ENCODE measurements at places on chromosomes 3 and 15. TPM values are rescaled to one million over a fixed set of nuclear protein-coding genes. Genes with fewer than 3 reads are reported as not detected.

DNA sequence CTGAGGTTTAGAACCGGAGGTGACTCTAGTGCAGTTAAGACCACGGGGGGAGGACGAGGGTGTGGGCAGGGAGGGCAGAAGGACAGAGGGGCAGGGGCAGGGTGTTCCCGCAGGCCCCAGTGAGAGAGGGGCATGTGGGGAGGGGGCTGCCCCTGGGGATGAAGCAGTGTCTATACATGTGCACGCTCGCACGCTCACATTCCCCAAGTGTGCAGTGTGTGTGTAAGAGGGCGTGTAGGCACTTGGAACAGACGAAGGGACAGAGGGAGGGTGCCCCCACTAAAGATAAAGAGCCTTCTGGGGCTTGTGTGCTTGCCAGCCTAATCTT, 69.5 kb upstream of the MEF2A start:
- no peaks in the 10 kb centered on the region for H3K4me1 ChIP-seq
- H3K4me3 ChIP-seq: no peak overlapping the region
- peak overlapping the region; percentile 89 for H3K27ac ChIP-seq

MNS1 gene
- 0.27 TPM for total RNA-seq

- DNase-seq: no peak
- H3K27me3 ChIP-seq: no peaks in the 10 kb centered on the region
- peaks cover 7% of the 10 kb centered on the region for H3K4me1 ChIP-seq
- no peak overlapping the region for H3K27ac ChIP-seq
- H3K36me3 ChIP-seq: no peaks in the 10 kb centered on the region
Measured at GRCh38 chr3:18228060-18228459, 197.1 kb downstream of the SATB1 start.

ANP32A gene
- total RNA-seq: 346 TPM

- H3K36me3 ChIP-seq: no peaks in the 10 kb centered on the region
- no peak overlapping the region for H3K27ac ChIP-seq
- H3K4me3 ChIP-seq: no peak overlapping the region
- H3K4me1 ChIP-seq: no peaks in the 10 kb centered on the region
Measured at GRCh38 chr15:68717951-68718350, 102.7 kb downstream of the ANP32A start.

DNA sequence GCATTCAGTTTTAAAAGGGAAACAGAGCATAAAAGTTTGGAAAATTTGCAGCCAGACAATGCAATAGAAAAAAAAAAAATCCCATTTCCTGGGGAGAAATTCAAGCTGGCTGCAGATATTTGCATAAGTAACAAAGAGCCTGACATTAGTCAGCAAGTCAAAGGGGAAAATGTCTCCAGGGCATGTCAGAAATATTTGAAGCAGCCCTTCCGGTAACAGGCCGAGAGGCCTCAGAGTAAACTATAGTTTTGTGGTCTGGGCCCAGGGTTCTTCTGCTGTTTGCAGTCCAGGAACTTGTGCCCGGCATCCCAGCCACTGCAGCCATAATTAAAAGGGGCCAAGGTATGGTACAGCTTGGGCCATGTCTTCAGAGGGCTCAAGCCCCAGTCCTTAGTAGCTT, 411.6 kb upstream of the BCHE start:
- no peak overlapping the region for H3K4me3 ChIP-seq
- H3K27me3 ChIP-seq: no peaks in the 10 kb centered on the region
- no peaks in the 10 kb centered on the region for H3K36me3 ChIP-seq
- H3K4me1 ChIP-seq: no peaks in the 10 kb centered on the region

GRCh38 chr3:270688-271087, 74.1 kb downstream of the CHL1 start:
- no peak overlapping the region for H3K4me3 ChIP-seq
- H3K4me1 ChIP-seq: no peaks in the 10 kb centered on the region
- H3K27me3 ChIP-seq: no peaks in the 10 kb centered on the region
- no peaks in the 10 kb centered on the region for H3K36me3 ChIP-seq
- DNase-seq: no peak

GRCh38 chr15:68311859-68312557, 34.5 kb downstream of the FEM1B start:
- no peak overlapping the region for H3K27ac ChIP-seq
- H3K4me1 ChIP-seq: peaks cover 3% of the 10 kb centered on the region
- H3K36me3 ChIP-seq: no peaks in the 10 kb centered on the region
- H3K4me3 ChIP-seq: no peak overlapping the region

GRCh38 chr3:45690336-45691035, 1.3 kb downstream of the SACM1L start:
- DNase-seq: no peak
- H3K27ac ChIP-seq: no peak overlapping the region
- H3K27me3 ChIP-seq: no peaks in the 10 kb centered on the region
- peak overlapping the region; percentile 100 for H3K4me3 ChIP-seq

ATP13A3 gene
- total RNA-seq: 85.9 TPM

MFSD1 gene
- 12.4 TPM for total RNA-seq

DNA sequence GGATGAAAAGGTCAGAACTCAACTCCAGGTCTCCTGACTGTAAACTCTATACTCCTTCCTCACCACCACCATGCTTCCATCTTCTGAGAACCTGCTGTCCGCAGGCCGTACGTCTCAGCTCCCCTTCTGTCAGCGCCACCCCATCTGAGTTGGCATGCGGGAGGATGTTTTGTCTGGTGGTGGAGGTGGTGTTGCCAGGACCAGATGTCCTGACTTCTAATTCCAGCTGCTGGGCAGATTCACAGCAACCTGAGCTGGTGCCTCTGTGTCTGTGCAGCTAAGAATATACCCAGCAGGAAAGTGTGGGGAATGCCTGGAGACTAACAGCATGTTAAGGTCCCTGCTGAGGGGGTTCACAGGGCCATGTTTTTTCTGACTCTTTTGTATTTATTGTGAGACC, 23.2 kb downstream of the PLA1A start:
- H3K4me3 ChIP-seq: no peak overlapping the region
- no peaks in the 10 kb centered on the region for H3K36me3 ChIP-seq
- no peak overlapping the region for H3K27ac ChIP-seq
- DNase-seq: no peak
- H3K27me3 ChIP-seq: no peaks in the 10 kb centered on the region
- H3K4me1 ChIP-seq: peaks cover 3% of the 10 kb centered on the region

GRCh38 chr15:92869263-92869940, 30.7 kb upstream of the CHD2 start:
- H3K27me3 ChIP-seq: no peaks in the 10 kb centered on the region
- H3K36me3 ChIP-seq: no peaks in the 10 kb centered on the region
- H3K27ac ChIP-seq: no peak overlapping the region

DNA sequence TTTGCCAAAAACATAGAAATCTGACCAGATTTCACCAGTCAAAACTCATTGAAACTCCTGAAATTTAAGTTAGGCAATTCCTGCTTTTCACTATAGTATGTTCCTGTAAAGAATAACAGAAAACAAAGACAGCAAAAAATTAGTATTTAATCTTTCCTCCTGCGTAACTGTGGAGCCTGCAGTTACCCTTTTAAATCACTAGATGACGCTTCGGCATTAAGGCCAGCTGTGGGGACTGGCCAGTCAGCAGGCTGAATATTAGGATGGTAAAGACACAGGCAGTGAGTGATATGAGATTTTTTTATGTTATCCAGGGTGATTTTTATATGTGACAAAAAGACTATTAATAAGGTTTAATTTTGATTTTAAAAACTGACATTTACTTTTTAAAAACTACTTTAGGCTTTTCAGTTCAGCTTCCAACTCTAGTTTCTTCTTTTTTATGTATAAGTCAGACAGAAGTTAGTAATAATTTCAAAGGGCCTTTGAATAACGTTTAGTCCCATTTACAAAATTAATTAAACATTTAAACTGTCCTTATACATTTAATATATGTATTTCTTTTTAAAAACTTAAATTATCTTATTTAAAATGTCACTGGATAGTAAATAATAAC, 165.1 kb downstream of the PPM1L start:
- H3K4me3 ChIP-seq: no peak overlapping the region
- no peak overlapping the region for H3K27ac ChIP-seq
- no peaks in the 10 kb centered on the region for H3K27me3 ChIP-seq
- peak; percentile 60 for DNase-seq
- H3K36me3 ChIP-seq: no peaks in the 10 kb centered on the region
- H3K4me1 ChIP-seq: peaks cover 2% of the 10 kb centered on the region

GRCh38 chr15:44144992-44145391, 50.1 kb downstream of the FRMD5 start:
- H3K27me3 ChIP-seq: no peaks in the 10 kb centered on the region
- H3K27ac ChIP-seq: no peak overlapping the region
- H3K36me3 ChIP-seq: no peaks in the 10 kb centered on the region
- DNase-seq: no peak

DNA sequence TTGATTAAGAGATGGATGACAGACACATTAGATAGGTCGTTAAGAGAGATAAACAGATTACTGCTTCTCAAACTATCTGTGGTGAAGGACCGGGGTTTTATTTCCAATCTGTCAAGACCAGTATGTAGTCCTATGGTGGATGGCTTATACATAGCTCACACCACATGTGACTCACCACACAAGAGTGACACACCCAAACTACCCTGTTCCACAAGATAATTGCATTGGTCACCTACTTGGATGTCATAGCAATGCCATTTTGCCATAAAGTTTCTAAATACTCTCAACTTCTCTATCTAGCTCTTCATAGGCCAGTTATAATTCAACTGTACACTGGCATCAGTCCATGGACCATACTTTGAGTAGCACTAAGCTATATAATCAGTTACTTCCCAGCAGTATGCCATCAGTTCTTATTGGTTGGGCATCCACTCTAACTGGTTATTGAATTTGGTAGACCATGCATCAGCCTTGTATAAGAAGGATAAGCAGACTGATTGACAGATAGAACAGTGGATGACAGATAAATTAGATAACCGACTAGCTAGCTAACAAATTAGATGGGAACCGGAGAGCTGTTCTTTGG, 11.6 kb downstream of the WWTR1 start:
- H3K27ac ChIP-seq: no peak overlapping the region
- H3K4me3 ChIP-seq: no peak overlapping the region
- H3K27me3 ChIP-seq: no peaks in the 10 kb centered on the region
- peaks cover 32% of the 10 kb centered on the region for H3K36me3 ChIP-seq
- H3K4me1 ChIP-seq: peaks cover 5% of the 10 kb centered on the region
- DNase-seq: no peak

CPEB1 gene
- total RNA-seq: 1.4 TPM

DNA sequence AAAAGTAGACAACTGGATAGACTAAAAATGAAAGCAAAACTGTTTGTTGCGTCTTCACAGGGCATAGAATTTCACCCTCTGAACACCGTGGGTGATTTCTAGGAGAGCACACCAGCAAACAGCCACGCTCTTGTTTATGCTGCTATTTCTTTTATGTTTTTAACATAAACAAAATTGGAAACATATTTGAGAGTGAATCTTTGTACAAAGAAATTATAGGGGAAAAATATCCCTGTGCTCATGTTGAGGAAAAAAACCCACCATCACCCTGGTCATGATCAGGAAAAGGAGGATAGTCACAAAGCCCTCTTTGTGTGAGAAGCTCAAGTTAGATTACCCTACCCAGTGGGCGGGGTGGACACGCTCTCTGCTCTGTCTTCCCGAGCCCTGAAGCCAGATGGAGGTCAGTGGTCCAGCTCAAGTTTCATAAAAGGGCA, 313.3 kb downstream of the SATB1 start:
- no peaks in the 10 kb centered on the region for H3K27me3 ChIP-seq
- peaks cover 3% of the 10 kb centered on the region for H3K4me1 ChIP-seq
- peak overlapping the region; percentile 66 for H3K27ac ChIP-seq
- no peaks in the 10 kb centered on the region for H3K36me3 ChIP-seq
- no peak overlapping the region for H3K4me3 ChIP-seq

GRCh38 chr3:129440618-129441190, 680 bp downstream of the IFT122 start:
- peak overlapping the region; percentile 89 for H3K27ac ChIP-seq
- H3K4me3 ChIP-seq: peak overlapping the region; percentile 90
- H3K4me1 ChIP-seq: peaks cover 30% of the 10 kb centered on the region
- H3K27me3 ChIP-seq: no peaks in the 10 kb centered on the region
- no peak for DNase-seq
- peaks cover 24% of the 10 kb centered on the region for H3K36me3 ChIP-seq

DNA sequence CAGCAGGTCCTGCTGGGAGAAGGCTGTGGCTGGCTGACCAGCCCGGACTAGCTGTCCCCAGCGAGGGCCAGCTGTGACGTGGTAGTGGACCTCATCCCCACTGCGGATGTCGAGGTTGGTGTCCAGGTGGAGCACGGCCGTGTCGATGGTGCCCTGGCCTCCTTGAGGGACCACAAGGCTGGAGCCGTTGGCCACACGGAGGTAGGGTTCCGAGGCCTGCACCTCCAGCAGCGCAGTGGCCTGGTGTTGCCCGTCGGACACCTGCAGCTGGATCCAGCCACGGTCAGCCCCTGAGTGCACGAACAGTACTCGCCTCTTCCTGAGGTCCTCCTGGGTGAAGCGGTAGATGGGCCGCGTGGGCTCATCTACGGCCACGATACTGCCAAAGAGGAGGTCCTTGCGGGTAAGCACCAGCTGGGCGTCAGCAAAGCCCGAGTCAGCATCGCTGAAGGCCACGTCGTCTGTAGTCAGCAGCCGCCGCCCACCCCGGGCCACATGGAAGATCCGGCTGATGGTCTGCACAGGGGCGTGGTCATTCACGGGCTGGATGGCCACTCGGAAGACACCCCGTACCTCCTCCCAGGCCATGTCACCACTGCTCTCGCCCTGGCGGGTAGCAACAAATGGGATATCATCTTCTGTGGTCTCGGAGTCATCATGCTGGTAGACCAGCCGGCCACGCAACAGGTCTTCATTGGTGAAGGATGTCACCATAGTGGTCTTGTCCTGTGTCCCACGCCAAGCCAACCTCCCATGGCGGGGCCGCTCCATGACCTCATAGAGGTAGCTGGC, 25.0 kb downstream of the CSPG4 start:
- no peaks in the 10 kb centered on the region for H3K36me3 ChIP-seq
- H3K27me3 ChIP-seq: no peaks in the 10 kb centered on the region
- H3K4me1 ChIP-seq: no peaks in the 10 kb centered on the region
- DNase-seq: no peak

GRCh38 chr3:3907023-3907422, 107.8 kb downstream of the LRRN1 start:
- no peak for DNase-seq
- H3K4me3 ChIP-seq: no peak overlapping the region
- no peaks in the 10 kb centered on the region for H3K27me3 ChIP-seq
- no peak overlapping the region for H3K27ac ChIP-seq

DNA sequence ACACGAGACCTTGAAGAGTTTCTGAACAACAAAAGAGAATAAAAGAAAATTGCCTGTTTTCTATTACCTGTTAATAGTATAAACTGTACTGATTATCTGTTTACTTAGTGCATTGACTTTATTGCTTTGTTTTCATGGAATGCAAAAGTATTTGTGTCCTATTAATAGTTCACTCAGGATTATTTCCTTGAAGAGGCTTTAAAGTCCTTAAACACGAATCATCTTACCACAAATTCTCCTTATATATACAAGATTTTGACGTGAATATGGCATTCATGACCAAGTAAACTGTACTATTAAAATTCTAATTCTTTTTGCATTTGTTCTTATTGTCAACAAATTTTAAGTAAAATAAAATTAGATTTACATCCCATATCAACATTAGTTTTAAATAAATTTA, 513.0 kb downstream of the NTRK3 start:
- no peaks in the 10 kb centered on the region for H3K27me3 ChIP-seq
- H3K4me3 ChIP-seq: no peak overlapping the region
- no peak for DNase-seq
- H3K4me1 ChIP-seq: no peaks in the 10 kb centered on the region
- no peak overlapping the region for H3K27ac ChIP-seq

GRCh38 chr3:172685331-172686214, 25.3 kb downstream of the NCEH1 start:
- H3K4me3 ChIP-seq: no peak overlapping the region
- no peaks in the 10 kb centered on the region for H3K27me3 ChIP-seq
- DNase-seq: no peak
- no peaks in the 10 kb centered on the region for H3K36me3 ChIP-seq
- H3K4me1 ChIP-seq: no peaks in the 10 kb centered on the region

DPH6 gene
- total RNA-seq: 36.8 TPM

GRCh38 chr15:58221591-58222241, 83.5 kb downstream of the AQP9 start:
- no peaks in the 10 kb centered on the region for H3K4me1 ChIP-seq
- no peak overlapping the region for H3K4me3 ChIP-seq
- DNase-seq: peak; percentile 76
- no peaks in the 10 kb centered on the region for H3K27me3 ChIP-seq
- H3K27ac ChIP-seq: no peak overlapping the region
